ENCODE measurements at places on chromosomes 7 and 10.

DNA sequence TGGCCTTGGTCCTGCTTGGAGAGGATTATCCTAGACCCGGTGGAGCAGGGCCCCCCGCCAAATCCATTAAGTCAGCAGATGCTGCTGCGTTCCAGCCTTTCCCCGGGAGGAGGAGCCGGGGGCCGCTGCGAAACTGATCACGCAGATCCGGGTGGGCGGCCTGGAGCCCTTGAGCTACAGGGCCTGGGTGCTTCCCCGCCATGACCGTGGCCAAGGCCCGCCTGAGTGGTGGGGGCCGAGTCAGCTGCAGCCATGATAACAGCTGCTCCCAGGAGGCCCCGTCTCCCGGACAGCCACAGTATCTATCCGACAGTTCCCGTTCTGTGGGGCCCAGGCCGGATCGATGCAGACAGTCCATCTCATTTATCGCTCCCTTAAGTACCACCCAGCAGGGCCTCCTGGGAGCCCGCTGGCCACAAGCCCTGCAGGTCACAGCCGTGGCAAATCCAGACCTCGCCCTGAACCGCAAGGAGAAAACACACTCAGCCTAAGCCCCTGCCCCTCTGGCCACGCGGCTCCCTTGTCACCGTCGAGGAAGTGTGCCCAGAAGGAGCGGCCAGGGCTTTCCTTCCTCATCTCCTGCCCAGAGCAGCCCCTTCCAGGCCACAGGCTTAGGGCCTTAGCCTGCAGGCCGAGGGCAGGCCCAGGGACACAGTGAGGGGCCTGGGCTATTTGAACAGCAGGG, 34.4 kb upstream of the SLC29A4 start:
- DNase-seq, result no peak

DNA sequence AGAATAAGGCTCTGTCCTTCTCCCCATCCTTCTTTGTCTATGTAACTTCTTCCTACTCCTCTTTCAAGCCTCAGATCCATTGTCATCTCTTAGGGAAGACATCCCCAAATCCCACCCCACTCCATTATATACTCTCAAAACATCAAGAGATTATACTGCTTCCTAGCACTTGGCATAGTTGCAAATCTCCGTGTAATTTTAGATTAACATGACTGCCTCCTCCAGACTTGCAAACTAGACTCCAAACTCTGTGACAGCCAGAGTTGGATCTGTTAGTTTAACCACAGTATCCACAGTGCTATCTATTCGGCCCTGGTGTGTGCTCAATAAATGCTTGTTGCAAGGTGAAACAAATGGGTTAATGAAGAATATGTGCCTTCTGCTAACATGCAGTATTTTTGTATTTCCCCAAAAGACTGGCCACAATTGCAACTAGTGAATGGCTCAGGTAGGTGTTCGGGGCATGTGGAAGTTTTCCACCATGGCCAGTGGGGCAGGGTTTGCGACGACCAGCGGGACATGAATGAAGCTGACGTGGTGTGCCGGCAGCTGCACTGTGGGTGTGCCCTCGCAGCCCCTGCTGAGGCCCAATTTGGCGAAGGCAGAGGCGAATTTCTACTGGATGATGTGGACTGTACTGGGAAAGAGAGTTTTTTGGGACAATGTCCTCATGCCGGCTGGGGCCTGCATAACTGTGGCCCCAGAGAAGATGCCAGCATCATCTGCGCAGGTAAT, 34.5 kb upstream of the C10orf120 start:
- DNase-seq, result no peak

DNA sequence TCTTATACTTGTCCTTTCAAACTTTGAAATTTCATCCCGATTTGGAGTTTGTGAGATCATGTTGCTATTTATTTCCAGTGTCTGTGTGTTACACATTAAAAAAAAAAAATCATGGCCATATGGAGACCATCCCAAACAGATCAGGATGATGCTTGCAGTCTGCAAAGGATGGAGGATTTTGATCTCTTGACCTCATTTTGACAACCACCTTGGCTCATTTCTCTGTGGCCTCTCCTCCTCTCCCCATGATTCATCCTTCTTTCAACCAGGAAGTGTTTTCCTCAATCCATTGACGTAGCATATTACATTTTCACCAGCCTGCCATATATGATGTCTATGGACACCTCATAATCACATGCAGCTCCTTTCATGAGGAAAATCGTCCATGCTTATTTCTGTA, 68.9 kb upstream of the INSYN2A start:
- no peak for DNase-seq

- DNase-seq, result no peak
Measured at GRCh38 chr7:42972699-42973500, 40.7 kb downstream of the MRPL32 start.

GRCh38 chr7:32001948-32002347, 68.3 kb downstream of the PDE1C start:
- DNase-seq, result no peak

- no peak for DNase-seq
Measured at GRCh38 chr10:34826221-34826620, 11.1 kb upstream of the PARD3 start.

- no peak for DNase-seq
Measured at GRCh38 chr7:101155303-101155702, 1.0 kb downstream of the AP1S1 start.

GRCh38 chr10:22649390-22649841, 65.0 kb downstream of the PIP4K2A start:
- no peak for DNase-seq

GRCh38 chr10:1509011-1509530, 228.3 kb downstream of the ADARB2 start:
- DNase-seq, result no peak

DNA sequence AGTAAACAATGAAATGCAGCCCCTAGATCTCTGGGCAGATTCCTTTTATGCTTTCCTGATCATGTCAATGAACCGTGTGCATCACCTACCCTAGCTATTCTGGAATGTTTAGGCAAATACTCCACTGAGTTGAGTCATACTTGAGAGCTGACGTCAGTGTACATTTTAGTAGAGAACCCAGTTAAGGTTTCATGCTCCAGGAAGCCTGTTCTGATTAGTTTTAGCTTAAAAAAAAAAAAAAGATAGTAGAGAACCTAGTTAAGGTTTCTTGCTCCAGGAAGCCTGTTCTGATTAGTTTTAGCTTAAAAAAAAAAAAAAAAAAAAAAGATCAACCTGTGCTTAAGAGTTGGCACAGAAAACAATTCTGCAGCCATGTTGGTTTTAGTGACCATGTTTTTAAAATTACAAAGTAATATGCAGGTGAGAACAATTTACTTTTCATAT, 3.7 kb upstream of the MCU start:
- DNase-seq, result peak; percentile 28

- DNase-seq, result no peak
Measured at GRCh38 chr7:31583942-31584341, 70.1 kb downstream of the ITPRID1 start.

DNA sequence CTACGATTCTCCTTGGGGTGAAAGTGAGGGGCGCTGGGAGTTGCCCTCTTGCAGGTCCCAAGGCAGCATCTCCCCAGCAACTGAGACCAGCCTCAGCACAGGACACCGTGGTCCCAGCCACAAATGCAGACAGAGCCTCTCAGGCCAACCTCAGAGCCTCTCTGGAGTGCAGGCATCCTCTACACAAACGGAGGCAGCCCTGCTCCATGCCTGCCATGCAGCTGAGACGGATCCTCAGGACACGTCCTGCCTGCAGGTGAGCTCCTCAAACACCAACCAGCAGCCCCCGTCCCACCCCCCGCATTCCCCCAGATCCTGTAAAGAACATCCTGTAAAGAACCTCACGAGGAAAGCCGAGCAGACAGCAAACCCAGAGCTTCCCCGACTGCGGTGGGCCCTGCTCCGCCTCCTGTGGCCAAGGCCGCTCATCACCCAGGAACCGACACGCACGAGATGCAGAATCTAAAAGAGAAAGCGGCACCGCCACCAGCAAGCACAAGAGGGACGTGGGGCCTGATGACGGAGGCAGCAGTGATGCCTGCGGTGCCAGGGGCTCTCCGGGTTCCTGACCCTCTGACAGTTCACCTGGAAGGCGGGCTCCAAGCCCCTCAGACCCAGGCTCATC, 186.9 kb downstream of the PTPRN2 start:
- no peak for DNase-seq

DNA sequence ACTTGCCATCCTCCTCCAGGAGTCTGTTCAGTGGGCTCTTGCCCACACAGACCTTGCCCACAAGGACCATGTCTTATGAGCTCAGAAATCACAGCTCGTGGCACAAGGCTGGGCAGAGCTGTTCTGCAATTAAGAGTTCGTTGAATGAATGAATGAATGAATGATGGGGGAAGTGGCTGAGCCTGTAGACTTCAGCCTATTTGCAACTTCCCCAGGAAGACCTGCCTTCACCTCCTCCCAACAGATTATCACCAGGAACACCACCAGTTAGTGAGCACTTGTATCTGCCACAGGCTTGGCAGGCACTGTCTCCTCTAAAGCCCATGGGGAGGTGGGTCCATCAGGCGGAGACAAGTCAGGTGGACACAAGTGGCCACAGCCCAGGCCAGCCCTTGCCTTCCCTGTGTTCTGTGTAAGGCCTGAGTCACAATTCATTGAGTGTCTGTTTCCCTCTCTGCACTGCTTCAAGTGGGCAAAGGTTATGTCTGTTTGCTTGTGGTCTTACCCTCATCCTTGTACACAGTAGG, 1.8 kb upstream of the FGF8 start:
- no peak for DNase-seq

DNA sequence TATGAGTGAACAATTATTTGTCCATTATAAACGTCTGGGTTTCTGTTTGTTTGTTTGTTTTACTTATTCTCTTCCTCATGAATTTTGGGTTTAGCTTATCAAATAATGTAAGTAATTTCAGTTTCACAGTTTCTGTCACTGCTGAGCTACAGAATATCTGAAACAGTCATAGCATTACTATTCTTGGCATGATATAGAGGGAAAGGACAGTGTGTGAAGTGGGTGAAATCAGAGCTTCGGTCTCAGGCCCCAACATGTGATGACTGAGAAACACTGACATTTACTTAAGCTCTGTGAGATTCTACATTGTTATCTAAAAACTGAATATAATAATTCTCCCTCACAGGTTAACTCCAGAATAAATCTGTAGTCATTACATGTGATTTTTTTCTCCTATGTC, 8.8 kb upstream of the OR6V1 start:
- DNase-seq, result peak; percentile 5

DNA sequence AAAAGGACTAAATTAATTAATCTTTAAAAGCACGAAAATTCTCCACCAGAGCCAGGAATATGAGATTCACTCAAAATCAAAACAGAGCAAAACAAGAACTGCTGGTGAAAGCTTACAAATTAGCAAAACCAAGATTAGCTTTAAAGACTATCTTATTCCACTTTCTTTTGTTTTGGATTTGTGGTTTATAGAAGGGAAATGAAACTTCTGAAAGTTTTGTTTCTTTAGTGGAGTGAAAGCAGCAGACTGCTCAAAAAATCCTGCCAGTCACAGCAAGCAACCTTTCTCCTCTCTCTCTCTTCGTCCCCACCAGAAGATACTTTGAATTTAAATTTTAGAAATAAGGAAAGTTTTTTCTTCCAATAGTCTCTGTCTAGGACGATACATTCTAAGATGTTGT, 7.8 kb downstream of the ACTA2 start:
- peak; percentile 39 for DNase-seq

- DNase-seq, result no peak
Measured at GRCh38 chr7:106864298-106865081, 592 bp upstream of the PIK3CG start.

GRCh38 chr10:79102498-79102874, 33.7 kb downstream of the ZMIZ1 start:
- DNase-seq, result no peak

DNA sequence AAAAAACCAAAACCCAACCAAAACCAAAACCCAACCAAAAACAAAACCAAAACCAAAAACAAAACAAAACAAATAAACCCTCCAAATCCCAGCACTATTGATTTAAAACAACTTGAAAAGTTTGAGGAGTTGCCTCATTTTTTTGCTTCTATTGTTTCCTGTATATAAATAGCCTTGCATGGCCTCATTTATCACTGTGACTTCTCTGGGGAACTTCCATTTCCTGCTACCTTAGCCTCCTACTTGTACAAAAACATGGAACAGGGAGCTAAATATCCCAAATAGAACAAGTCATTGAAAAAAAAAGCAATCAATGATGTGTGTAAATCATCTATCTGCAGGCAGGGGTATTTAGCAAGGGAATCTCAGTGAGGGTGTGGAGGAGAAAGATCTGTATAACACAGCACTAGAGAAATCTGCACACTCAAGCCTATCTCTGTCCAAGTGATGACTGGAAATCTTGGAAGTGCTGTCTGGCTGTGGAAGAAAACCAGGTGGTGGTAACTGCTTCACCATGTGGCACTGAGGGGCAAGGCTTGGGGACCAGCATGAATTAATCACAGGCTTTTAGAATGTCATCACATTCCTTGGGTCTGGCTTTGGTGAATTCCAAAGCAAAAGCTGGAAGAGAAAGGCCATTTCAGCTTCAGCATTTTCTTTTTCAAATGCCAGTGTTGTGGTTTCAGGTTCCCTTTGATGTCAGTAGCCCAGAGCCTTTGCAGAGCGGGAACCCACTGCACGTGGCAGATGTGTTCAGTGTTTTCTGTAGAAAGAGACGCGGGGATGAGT, 349.5 kb upstream of the ZNF32 start:
- no peak for DNase-seq

- peak; percentile 24 for DNase-seq
Measured at GRCh38 chr10:17859492-17860156, 50.5 kb downstream of the MRC1 start.

- DNase-seq, result no peak
Measured at GRCh38 chr7:128887169-128888038, 23.1 kb downstream of the KCP start.

DNA sequence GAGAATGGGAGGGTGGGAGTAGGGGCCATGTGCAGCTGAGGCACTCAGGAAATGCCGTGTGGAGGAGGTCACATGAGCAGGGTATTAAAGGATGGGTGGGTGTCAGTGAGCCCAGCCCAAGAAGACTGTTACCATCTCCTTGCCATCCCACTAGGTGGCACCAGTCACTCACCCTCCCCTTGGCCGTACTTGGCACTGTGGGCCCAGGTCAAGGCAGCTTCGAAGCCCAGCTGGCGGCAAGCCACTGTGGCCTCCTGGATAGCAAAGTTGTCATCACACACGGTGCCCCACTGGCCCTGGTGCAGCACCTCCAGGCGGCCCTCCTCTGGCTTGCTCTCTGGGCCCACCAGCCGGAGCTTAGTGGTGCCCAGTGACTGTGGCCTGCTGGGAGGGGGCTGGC, 5.4 kb downstream of the LOXL4 start:
- DNase-seq, result no peak

DNA sequence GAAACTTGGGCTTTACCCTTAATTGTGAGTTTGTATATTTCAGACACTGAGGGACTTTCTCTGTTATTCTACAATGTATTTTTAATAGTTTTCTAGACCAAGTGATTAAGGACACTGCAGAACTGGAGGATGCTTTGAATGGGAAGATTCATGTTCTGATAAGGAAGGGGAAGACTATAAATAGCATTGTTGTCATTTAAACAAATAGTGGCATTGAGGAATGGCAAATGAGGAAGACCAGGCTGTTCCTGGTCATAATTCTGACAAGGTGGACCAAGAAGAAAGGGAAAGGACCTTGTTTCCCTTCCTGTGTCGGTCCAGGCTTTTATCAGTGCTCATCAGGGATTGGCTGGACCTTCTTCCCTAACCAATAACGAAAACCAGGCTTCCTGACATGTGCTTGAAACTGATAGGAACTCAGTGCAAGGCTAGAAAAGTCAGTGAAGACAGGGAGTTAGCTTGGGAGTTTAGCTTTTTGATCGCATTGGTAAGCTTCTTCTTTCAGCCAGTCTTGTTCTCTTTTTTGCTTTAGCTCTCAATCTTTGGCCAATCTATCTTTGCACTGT, 116.2 kb downstream of the ITGA8 start:
- DNase-seq, result no peak
